ENCODE measurements at places on chromosomes 12 and 14.
A peak's percentile ranks its signal among the peaks of the same experiment; 100 is the strongest.

DNA sequence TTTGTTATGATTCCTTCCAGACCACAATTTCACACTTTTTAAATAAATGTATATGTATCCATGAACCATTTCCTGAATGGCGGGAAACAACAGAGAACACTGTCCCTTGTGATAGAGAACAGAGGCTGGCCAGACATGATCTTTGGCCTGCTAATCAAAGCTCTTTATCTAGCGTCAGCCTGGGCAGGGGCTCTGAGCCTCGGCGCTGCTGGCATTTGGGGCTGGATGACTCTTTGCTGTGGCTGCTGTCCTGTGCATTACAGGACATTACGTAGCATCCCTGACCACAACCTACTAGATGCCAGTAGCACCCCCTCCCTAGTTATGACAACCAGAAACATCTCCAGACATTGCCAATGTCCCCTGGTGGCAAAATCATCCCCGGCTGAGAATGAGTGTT lies 77.7 kb downstream of the DNAH10 start:
- no peak for DNase-seq

DNA sequence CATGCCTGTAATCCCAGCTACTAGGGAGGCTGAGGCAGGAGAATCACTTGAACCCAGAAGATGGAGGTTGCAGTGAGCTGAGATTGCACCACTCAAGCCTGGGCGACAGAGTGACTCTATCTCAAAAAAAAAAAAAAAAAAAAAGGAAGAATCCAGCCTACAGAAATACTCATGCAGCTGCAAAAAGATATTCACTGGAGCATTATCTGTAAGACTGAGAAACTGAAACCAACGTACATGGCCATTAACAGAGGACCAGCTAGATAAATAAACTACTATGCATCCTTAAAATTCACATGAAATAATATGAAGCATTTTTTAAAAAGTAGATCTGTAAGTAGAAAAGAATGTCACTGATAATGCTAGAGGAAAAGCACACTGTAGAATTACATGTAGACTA lies 3.5 kb downstream of the SLC7A7 start:
- DNase-seq = no peak

- peak; percentile 21 for DNase-seq
Measured at GRCh38 chr14:70027785-70028428, 148.7 kb downstream of the SMOC1 start.

DNA sequence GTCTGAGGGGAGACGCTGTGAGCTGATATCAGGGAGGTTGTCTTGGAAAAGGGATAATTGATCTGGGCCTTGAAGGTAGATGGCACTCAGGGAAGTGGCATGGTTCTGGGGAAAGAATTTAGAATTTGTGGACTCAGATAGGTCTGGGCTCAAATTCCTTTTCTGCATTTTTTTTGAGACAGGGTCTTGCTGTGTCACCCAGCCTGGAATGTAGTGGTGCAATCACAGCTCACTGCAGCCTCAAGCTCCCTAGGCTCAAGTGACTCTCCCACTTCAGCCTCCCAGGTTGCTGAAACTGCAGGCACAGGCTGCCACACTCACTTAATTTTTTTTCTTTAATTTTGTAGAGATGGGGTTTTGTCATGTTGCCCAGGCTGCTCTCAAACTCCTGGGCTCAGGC lies 98.1 kb upstream of the NCOR2 start:
- DNase-seq = no peak

DNA sequence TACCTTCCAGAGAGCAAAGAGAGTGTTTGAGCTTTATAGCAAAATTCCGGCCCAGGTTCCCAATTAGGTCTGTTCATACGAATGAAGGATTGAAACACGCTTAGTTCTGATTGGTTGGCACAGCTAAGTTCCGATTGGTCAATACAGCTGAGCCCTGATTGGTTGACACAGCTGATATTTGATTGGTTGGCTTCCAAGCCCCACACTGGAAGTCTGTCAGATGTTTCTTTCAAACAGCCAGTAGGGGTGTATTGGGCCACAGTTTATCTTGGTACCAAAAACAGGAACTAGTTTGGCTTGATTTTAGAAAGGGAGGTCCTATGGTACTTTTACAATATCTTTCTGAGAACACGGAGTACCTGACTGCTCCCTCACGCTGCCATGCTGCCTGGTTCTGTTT lies 93.4 kb downstream of the CAND1 start:
- no peak for DNase-seq

GRCh38 chr14:78933948-78934524 lies 763.9 kb downstream of the NRXN3 start:
- no peak for DNase-seq
